ENCODE measurements at places on chromosomes 3 and 15.

DNA sequence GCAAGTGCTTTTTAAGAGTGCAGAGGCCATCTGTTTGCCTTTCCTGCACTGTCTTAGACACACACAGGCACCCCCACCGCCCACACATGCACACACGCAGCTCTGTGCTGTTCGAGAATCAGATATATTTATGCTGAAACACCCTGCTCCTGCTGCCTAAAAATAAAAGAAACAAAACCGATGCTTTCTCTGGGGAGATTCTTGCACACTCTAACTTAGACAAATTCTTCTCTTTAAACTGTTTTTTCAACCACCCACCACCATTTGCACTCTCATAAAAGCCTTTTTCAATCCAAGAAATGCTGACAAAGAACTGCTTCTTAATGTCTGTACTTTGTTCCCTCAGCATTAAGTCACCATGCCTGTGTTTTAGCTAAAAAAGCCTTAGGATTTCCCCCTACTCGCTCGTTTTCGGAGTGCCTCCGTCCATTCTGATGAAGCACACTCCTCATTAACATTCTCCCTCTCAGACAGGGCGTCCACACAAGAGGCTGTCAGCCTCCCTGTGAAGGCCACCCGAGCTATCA is 26.2 kb downstream of the SLC12A8 start:
- DNase-seq: peak; percentile 56

- no peak for DNase-seq
Observed at GRCh38 chr3:98361289-98361688, 7.6 kb downstream of the OR5K4 start.

GRCh38 chr15:47689660-47690059 is 27.6 kb upstream of the SEMA6D start:
- no peak for DNase-seq

DNA sequence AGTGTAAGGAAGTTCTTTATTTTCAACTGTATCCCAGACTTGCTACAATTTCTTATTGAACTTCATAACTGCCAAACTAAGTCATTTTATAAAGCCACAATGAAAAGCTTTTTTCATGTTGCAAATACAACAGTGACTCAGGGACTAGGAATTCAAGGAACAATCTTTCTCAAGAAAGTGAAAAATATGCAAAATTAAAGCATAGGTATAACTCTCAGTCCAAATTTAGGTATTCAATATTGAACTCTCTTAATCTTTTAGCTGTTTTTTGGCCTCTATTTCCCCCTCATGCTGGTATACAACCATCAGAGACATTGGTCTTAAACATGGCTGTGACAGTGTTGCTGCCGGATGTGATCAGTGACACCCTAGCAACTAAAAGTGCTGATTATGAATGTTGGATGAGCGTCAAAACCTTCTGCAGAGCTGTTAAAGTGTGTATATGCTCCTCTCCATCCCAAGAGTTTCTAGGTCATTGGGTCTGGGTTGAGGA is 476.9 kb downstream of the ZNF385D start:
- no peak for DNase-seq

DNA sequence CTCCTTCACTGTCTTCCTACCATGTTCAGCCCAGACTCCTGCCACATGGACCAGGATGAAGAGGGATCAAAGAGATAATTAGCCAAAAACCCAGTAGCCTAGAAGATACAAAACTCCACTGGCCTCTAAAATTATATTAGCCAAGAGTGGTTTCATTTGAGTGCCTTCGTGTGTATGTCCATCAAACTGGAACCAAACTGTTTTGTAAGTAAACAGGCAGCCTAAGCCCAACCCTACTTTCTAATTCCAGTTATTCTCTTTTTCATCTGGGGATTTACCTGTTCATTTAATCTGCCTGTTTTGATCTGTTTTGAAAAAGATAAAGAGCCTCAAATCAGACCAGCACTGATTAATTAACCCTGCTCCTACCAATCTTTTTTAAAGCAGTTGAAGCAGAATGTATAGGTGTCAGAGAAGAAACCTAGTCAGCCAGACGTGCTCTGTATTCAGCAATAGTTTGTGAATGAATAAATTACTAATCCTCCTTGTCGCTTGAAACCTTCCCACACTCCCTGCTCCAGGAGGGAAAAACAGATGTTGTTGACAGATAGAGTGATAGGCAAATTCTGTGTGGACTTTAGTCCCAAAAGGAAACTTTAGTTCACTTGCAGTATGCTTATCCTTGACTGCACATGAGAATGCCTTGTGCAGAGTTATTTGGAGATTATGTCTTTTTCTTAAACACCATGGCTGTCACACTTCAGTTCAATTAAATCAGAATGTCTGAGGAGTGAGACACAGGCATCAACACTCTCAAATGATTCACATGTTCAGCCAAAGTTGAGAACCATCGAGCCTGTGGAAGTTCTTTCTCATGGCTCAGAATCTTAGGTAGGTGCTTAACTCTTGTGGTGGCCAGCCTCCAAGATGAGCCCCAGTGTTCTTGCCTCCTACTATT is 55.5 kb upstream of the ZBED2 start:
- no peak for DNase-seq

DNA sequence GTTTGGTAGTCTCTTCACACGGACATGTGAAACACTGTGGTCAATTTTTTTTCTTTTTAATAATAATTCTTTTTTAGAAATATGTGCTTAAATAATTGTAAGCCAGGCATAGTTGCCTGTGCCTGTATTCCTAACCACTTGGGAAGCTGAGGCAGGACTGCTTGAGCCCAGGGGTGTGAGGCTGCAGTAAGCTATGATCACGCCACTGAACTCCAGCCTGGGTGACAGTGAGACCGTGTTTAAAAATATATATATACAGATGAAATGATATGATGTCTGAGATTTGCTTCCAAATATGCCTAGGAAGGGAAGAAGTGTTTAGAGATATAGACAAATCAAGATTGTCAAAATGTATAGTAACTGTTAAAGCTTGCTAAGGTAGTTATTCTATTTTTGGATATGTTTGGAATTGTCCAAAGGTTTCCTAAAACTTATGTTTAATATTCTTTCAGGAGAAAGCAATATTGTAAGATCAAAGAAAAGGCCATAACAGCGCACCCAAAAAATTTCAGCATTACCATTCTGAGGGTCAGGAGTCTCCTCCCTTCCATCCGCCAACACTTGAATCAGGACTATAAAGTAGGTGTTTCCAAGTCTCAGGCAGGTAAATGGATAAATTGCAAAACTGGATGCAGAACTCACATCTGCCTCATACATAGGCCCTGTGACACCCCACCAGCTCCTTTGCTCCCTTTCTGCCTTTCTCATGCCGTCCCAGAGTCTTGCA is 532 bp upstream of the SELENOT start:
- DNase-seq: no peak

- DNase-seq: no peak
Observed at GRCh38 chr3:127908202-127908601, 6.8 kb upstream of the KBTBD12 start.

GRCh38 chr15:100893964-100894295 is 14.3 kb downstream of the ALDH1A3 start:
- DNase-seq: no peak

DNA sequence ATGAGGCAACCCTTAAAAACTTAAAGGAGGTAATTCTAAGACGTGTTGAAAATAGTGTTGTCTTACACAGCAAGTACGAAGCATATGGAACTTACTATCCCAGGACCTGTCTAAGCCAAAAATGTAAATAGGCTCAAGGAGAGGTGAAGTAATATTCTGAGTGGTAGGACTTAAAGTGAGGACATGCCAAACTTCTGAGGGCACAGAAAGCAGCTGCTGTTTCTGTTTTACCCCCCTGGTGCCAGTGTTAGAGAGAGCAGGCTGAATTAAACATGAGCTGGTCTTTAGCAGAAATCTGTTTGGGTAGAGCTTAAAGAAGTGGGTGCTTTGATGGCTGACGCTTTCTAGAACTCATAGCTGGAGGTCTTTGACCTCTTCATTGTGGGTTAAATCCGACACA is 149.7 kb upstream of the NPHP3 start:
- DNase-seq: no peak

- DNase-seq: no peak
Observed at GRCh38 chr3:170240671-170241070, 18.4 kb downstream of the PRKCI start.

- DNase-seq: no peak
Observed at GRCh38 chr3:77169823-77170222, 129.9 kb downstream of the ROBO2 start.

DNA sequence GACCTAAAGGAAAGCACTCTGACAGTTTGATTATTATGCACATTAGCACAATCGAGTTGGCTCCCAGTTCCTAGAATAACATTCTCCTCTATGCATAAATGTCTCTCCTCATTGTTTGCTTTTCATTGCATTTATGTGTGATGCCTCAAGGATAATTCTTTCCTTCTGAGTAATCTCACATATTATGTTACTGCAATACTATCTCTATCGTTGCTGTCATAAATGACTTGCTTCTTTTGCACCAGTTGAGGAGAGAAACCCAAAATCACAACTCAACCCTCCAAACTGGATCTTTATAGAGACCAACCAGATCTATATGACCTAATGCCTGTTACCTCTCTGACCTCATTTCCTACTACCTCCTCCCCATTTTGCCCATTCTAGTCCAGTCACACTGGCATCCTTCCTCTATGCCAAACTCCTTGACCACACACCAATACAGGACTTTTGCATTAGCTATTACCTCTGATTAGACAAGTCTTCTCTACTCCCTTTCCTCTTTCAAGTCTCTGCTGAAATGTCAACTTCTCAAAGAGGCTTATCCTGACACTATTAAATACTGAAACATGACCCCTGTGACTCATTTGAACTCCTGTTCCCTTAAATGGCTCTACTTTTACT is 1026.0 kb downstream of the TUSC7 start:
- DNase-seq: no peak

GRCh38 chr15:91476861-91477260 is 376.6 kb upstream of the SLCO3A1 start:
- DNase-seq: no peak

DNA sequence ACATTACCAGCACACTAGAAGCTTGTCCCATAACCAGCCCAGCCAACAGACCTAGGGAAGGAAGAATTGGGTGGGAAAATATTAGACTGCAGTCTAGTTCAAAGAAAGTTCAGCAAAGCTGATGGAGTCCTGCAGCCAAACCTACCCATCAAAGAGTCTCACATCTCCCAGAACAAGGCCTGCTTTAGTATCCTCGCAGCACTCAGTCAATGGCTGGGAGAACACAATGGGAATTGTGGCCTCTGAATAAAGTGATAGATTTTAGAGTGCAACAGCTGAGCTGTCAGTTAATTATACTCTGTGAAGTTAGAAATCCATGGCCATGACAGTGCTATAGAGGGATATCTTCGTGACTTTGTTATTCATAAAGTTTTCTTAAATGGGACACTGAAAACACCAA is 207.2 kb upstream of the NAALADL2 start:
- DNase-seq: no peak

DNA sequence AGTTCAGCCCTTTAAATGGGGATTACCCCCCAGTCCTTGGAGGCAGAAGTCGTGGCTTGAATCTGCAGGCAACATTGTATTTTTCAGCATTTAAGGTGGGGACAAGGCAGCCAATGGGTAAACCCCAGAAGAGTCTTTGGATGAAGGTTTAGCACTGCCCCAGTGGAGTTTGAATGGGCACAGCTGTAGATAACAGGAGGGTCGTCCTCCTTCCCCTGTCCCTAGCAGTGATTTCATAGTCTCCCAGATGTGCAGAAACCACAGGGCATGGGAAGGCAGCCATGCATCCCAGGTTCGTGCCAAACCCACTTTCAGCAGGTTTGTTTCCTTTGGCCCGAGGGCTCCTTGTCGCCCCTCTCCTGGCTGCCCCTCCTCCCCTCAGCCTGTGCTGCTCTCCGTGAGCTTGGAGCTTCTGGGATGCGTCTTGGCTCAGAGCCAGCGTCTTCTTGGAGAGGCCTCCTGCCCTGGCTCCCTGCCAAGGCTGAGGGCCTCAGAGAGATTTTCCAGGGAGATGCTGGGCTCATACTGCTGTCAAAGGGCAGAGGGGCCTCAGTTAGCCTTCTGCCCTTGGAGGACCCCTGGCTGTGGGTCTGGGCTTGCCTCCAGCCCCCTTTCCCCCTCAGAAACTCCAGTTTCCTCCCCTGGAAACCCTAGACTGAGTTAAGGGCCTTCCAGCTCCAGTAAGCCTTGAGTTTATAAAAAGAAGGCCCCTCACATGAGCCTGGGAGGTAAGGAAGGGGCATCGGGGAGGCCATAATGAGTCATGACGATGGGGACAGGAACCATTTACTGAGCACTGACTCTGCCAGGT is 48.9 kb upstream of the POLG start:
- peak; percentile 92 for DNase-seq

GRCh38 chr3:64685800-64686445 is 1.9 kb downstream of the ADAMTS9 start:
- peak; percentile 87 for DNase-seq

DNA sequence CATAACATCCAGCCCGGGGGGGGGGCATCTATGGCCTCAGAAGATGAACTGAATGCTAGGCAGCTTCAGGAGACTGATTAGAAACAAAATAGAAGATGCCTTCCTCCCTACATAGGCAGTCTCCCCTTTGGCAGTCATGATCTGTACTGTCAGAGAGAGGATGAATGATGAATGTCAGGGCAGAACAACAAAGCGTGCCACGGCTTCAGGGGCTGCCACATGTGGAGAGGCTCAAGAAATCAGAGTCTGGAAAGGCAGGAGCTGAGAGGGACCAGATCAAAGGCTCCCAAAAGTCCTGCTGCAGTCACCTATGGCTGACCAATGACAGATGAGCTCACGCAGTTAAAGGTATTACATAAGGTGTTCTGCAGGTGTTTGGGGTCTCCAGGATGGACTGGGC is 180.4 kb downstream of the UACA start:
- DNase-seq: no peak

DNA sequence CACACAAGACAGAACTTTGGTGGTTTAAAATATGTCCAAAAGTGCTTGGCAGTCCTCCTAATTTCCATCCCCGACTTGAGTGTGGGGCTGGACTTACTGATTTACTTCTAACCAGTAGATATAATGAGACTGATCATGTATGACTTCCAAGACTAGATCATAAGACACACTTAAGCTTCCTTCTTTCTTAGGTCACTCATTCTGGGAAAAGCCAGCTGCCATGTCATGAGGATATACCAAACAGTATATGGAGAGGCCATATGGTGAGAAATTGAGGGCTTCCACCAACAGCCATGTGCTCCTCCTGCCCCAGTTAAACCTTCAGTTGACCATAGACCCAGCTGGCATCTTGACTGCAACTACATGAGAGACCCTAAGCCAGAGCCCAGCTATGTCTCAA is 282.8 kb upstream of the PROK2 start:
- DNase-seq: no peak

DNA sequence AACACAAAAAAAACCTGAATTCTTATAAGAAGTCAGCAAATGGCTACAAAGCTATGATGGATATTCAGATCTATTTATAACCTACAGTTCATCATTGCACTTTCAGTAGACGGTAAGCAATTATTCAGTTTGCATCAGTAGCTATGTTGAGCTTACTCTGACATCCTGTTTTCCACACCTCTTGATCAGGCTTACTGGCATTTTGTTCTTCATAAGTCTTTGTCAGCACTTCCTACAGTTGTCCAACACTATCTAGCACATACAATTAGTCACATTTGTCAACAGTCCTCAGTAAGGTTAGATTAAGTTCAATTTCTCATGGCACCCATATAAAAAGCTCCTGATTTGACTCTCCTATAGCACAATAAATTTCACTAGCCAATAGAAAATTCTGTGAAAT is 71.2 kb upstream of the ST3GAL6 start:
- DNase-seq: no peak

GRCh38 chr3:124779751-124780191 is 49.5 kb downstream of the UMPS start:
- no peak for DNase-seq

GRCh38 chr3:152595975-152596821 is 238.7 kb upstream of the P2RY1 start:
- DNase-seq: peak; percentile 81

- DNase-seq: no peak
Observed at GRCh38 chr3:43233062-43233461, 53.3 kb upstream of the SNRK start.

All from testis (tissue), 5 donors.